T-helper 17 cell (primary cell): ENCODE measurements at places on chromosomes 16 and 17. TPM values are rescaled to one million over a fixed set of nuclear protein-coding genes. Genes with fewer than 3 reads are reported as not detected.

DNA sequence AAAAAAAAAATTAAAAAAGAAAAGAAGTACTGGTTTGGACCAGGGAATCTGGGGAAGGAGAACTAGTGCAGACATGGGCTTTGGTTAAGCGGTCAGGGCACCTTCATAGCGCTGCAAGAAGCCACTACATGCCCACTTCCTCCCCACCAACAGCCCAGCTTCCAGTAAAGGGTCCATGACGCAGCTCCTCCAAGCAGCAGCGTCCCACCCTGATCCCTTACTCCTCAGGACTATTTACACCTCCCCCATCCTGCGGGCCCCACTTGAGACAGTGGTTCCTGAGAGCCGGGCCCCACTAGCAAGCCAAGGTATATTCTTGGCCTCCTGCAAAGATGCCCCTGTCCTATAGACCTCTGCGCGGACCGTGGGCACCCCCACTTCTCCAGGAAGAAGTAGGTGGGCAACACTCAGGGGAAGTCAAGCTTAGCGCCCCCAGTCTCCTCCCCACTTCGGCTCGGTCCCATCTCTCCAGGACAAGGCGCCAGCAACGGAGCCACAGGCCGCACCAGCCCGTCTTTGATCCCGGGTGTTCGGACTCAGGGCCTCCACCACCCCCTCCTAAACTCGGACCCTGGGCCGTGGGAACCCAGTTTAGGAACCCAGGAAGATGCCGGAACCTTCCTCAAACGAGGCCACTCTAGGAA is 913 bp upstream of the PRR14 start:
- DNase-seq = no peak

The SHBG gene
- total RNA-seq = 0.40 TPM

The TEX19 gene
- total RNA-seq = not detected

DNA sequence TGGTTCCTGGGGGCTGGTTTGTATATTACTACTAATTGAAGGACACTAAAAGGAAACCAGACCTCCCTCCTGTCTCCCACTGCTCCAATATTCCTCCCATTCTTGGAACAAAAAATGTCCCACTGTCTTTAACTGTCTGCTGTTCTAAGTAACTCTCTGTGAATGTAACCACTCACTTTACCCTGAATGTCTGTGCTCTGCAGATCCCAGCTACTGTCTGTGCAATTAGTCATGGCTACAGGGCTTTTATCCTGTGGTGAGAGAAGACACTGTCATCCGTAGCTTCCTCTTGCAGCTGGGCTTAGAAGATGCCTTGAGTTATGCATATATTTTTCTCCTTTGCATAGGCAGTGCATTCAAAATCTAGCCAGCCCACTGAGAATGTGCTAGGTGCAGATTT is 853.8 kb downstream of the CDH8 start:
- DNase-seq = no peak

DNA sequence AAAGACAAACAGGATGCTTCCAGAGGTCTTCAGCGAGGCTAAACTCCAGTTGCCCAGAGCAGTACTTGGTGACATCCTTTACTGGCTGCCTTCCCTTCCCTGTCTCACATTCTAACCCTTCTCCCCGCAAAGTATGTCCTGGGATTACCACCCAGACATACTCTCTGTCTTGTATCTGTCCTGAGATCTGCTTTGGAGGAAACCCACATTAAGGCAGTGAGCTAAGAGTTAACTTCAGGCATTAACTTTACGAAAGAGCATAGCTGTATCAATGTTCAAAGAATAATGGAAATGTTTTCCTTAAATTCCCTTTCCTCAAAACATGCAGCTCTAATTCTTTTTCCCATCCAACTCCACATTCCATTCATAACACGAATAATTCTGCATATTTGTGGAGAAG is 385.2 kb downstream of the NPIPA8 start:
- DNase-seq = no peak

DNA sequence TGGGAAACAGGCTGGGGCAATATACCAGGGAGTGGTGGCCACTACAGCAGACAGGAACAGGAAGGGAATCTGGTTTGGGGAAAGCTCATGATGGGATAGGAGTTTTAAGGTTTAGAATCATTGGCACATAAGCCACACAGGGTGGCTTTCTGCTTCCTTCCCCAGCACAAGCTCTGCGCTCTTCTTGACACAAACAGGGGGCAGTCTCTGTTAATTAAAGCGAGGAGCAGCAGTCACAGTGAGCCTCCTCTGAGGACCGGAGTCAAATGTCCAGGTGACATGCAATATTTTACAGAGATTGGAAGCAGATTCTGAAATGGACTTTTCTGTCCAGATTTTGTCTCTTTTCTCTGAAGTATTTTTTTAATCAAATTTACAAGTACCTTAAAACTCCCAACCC is 2.8 kb upstream of the SHISA9 start:
- no peak for DNase-seq

- DNase-seq = no peak
Observed at GRCh38 chr17:76672270-76672851, 28.8 kb upstream of the ST6GALNAC1 start.

The FOXN1 gene
- total RNA-seq = not detected

The NOG gene
- total RNA-seq = 0.23 TPM

DNA sequence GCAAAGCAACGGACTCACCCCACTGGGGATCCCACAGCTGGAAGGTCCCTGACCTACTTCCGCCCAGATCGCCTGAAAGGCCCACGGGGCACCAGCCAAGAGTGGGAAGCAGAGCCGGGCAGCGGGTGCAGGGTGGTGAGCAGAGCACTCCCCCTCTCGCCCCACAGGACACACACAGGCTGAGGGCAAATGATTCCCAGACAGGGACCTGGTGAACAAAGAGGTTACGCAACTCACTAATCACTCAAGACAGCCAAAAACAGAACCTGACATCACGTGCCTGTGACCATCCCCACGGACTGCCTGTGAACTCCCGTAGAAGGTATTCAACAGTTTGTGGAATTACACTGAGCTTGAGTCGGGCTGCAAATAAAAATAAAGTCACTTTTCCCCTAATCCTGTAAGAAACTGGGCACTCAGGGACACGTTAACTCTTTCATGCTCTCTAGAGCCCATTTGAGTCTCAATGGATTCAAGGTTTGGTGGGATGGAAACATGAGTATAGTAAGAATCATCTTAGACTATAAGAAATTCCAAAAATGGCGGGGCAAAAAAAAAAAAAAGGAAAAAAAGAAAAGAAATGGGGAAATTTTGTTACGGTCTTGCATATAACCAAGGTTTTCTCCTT is 396.1 kb downstream of the SOX9 start:
- DNase-seq = no peak

DNA sequence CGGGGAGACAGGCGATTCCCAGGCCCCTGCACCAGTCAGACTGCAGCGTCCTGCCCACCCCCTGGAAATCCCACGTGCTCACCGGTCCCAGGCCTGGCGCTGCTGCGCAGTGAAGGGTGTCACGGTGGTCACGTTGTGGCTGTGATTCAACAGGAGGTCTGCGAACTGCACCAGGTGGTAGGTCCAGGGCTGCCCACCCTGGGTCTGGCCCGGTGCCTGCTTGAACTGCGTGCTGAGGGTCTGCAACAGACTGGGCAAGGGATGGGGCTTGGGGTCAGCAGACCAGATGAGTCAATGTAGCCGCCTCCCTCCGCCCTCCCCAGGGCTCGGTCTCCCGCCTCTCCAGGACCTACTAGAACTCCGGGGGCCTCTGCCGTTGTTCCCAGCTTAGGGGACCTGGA is 7.1 kb downstream of the MYBBP1A start:
- DNase-seq = no peak

DNA sequence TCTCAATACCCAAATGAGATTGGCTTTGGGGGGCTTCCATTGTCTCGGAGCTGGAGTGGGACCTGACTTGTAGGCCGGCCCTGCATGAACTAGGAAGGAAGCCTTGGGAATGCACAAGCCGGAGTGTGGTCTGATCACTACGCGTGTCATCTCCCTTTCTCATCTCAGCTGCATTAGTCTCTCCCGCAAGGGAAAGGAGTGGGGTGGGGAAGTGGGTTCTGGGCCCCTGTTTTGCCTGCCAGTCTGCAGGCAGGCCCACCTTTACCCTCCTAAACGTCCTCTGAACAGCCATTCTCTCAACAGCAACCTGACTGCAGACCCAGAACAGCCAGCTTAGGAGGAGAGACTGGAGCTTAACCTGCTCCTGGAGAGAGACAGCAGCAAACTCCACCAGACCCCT is 11.4 kb upstream of the DNAI2 start:
- DNase-seq = no peak

The NFAT5 gene
- total RNA-seq = 43.3 TPM

DNA sequence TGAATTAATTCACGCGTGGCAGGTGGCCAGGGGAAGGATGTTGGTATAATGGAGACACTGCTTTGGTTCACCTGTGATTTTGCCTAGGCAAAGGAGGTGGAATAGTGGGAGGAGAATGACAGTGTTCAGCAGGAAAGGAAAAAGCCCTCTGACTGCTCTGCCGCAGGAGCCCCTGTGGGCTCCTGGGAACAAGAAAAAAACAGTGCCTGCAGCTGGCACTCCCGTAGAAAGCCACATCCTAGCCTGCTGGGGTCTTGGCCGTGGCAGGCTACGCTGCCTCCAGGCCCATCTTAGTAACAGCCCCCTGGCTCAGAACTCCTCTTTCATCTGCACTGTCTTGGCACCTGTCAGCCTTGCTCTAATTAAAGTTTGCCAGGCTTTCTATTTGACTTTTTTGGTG is 20.6 kb downstream of the ADORA2B start:
- no peak for DNase-seq

GRCh38 chr16:64638766-64639165 is 483.1 kb downstream of the CDH11 start:
- DNase-seq = no peak

GRCh38 chr17:83152745-83153611 is 73.6 kb downstream of the METRNL start:
- no peak for DNase-seq

GRCh38 chr17:76934561-76935320 is 66.5 kb downstream of the MGAT5B start:
- DNase-seq = no peak

- DNase-seq = no peak
Observed at GRCh38 chr16:77788181-77789084, at the start of gene VAT1L. TSS of gene VAT1L (plus strand) at chr16:77788564. CDS start at chr16:77788683, 119 bp downstream.

The PTX4 gene
- not detected for total RNA-seq

The ASPHD1 gene
- total RNA-seq = not detected

DNA sequence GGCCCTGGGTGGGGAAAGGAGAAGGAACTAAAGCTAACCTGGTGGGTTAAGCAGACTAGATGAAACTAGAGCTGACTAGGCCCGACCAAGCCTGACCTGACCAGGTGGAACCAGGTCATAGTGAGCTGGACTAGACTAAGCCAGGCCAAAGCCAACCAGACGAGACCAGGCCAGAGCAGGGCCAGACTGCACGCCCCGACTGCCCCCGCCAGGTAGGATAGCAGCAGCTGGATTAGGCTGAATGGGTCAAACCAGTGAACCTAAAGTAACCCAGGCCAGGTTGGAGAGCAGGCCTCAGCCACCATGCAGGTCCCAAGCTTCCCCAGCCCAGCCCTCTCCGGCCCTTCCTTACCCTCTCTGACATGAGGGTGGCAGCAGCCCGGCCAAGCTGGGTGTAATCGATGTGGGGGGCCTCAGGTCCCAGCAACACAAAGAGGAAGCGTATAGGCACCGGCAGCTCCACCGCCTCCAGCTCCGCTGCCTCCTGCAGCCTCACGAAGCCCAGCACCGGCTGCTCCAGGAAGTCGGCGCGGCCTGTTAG is 9.1 kb downstream of the SLC4A1 start:
- no peak for DNase-seq

DNA sequence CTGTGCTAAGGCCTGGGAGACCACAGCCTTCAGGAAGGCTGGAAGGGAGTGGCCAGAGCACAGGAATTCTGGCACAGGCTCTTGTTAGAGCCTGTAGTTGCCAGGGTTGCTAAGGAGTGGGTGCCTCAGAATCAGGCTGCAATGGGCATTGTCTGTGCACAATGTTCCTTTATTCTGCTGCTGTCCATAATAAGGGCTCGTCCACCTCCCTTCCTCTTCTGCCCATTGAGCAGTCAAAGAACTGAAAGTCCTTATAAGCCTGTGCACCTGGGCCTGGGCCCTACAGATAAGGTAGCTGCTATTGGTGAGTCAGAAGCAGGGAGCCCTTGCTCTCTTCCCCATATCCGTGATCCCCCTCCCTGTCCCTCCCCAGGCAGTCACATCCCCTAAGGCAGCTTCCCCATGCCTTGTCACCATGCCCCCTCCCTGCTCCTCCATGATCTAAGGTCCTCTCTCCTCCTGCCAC is 5.4 kb upstream of the CNGB1 start:
- DNase-seq = no peak
